ENCODE measurements at places on chromosomes 4 and X.

DNA sequence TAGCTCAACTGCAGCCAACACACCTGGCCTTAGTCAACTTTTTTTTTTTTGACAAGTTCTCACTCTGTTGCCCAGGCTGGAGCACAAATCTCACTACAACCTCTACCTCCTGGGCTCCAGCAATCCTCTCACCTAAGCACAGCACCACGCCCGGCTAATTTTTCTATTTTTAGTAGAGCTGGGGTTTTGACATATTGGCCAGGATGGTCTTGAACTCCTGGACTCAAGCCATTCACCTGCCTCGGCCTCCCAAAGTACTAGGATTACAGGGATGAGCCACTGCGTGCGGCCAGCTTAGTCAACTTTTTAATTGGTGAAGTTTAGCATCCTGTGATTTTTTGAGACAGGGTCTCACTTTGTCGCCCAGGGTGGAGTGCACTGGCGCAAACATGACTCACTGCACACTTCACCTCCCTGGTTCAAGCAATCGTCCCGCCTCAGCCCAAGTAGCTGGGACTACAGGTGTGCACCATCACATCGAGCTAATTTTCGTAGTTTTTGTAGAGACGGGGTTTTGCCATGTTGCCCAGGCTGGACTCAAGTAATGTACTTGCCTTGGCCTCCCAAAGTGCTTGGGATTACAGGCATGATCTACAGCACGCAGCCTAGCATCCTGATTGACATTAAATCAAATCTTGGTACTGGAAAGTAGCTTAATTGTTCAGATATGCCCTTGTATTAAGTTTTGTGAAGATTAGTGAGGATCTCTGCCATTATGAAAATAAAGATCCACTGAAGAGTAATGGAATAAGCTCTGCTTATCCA, 8.3 kb downstream of the HNRNPDL start:
- no peak for DNase-seq

DNA sequence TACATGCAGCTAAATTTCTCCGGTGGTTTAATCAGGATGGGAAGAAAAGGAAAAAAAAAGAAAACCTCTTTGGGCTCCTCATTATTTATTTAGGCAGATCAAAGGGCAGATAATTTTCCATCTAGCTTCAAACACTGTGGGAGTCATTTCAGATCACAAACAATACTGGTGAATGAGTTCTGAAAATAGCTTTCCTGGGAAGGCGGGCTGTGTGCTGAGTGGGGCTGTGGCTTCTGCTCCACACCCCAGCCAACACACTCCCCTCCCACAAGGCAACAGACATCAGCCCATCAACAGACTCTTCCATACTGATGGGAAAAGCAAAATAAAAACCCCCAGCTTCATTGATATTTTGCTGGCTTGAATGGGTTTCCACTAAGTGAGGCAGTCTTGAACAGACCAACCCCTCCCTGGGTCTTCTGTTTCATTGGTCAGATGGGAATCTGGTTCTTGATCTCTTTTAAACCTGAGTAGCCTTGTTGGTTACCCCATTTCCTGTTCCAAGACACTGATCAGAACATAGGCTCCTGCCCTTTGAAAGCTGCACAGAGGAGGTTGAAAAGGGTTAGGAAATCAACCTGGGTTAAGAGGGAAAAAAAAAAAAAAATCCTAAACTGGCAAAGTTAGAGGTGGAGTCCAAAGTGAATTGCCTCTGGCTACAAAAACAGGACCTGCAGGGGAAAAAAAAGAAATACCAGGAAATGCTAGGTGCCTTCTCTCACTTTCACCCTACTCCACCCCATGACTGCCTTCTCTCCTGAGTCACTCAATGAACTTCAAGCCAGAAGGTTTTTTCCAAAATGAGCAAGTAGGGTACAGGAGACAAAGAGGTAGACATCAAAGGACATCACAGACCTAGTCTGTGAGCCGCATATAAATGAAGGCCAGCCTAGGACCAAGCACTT, 20.0 kb downstream of the AMOT start:
- no peak for DNase-seq

DNA sequence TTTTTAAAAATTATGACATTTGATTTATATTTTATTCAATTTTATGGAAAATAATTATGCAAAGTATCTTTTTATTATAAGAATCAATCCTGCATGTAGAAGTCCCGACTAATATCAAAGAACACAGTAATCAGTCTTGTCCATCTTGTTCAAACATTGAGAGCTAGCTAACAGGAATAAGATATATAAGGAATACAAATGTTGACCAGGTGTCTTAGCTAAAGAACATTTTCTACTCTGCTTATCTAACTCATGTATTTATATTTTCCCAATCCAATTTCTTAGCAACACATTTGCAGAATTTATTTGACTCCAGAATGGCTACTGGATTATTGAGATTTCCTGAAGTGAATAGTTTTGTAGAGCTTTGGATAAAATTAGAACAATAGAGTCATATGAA, 61.5 kb upstream of the NR3C2 start:
- DNase-seq = no peak

DNA sequence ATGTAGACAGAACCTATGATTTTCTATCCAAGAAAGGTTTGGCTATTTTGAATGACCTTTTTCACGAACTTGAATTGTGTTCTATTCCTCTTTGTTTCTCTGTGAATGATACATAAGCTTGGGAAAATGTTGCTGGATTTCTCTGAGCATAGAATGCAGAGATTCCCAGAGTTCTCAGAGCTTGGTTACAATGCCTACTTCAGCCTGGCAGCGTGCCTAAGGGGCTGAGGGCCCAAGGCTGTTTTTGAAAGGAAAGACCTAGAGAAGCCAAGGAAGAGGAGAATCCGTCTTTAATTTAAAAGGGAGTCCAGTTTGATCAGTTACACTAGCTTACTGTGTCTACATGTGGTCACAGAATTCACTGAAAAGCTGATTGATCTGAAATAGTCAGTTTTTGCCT, 55.3 kb upstream of the CXorf51B start:
- no peak for DNase-seq

- no peak for DNase-seq
These were observed 6.7 kb upstream of the PPID start for GRCh38 chr4:158729716-158730559.

GRCh38 chrX:155985208-155985607, 12.3 kb upstream of the IL9R start:
- DNase-seq = no peak

DNA sequence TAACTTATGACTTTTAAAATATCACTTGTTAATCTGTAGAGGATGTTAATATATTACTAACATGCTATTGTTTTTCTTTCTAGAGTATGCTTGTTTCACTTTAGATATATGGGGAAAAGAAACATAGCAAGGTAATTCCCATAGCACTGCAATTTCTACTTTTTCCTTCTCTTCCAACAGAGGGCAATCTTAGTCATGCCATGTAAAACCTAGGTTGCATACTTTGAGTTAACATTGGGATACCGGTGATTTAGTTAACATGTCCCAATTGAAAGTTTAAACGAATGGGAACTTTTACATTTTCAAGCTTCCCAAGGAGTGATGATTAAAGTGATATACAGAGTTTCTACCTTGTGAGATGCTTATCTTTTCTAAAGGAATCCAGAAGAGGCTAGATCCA, 89.4 kb upstream of the IL13RA1 start:
- no peak for DNase-seq

GRCh38 chr4:85805891-85806290, 330.9 kb downstream of the ARHGAP24 start:
- no peak for DNase-seq

Measured in CD4-positive, alpha-beta memory T cell (primary cell).